Right ventricle myocardium inferior (tissue), 1 donor: ENCODE measurements at places on chromosomes 4 and X. TPM values are rescaled to one million over a fixed set of nuclear protein-coding genes. Genes with fewer than 3 reads are reported as not detected.

CT47A1 gene
- not detected for total RNA-seq

PHEX gene
- total RNA-seq = 0.08 TPM

DNA sequence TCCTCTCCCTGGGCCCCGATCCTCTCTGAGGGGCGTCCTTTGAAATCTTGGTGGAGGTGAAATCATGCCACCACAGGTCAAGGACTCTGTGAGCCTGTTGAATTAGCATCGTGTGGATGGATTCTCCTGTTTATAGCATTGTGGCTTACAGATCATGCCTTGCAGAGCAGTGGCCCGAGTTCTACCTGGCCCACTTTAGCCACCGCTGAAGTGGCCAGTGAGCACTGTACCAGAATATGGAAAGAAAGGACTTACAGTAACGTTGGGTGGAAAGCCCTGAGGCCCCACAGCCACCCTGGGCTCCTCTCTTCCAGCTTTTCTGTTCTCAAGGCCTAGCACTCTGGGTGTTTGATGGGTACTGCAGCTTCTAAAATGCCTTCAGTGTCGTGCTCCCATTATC lies 35.3 kb downstream of the NPFFR2 start:
- no peak for DNase-seq

DNA sequence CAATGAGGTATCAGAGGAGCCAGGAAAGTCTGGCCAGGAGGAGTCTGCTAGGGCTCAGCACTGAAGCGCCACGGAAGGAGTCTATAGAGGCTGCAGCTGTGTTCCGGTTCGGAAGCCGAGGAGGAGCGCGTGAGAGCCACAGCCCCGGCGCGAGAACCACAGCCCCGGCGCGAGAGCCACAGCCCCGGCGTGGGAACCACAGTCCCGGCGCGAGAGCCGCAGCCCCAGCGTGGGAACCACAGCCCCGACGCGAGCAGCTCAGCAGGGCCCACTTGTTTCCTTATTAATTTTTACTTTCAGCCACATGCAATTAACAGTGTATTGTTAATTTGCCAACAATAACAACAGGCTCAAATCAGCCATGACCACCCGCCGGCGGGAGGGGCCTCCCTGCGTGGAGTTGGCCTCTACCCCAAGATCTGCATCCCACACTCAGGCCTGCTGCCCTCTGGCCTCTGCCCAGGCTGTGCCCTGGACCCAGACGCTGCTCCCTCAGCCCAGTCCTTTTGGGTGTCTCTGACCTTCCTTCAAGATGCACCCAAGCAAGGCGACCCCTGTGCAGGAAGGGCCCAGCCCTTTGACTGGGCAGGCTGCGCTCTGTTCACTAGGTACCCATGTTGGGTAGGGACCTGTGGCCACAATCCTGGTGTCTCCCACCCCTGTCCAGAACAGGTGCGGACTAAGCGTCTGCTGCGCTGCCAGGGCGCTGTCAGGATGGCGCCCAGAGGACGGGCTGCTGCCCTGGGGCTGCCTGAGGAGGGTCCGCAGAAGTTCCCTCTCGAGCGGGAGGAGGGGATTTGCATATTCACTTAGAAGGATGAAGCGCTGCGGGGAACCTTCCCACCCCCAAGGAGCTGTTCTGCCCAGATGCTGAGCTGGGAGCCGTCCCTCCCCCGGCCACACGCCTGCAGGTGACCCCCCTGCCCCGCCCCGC lies 113.8 kb downstream of the ADRA2C start:
- DNase-seq = no peak

DNA sequence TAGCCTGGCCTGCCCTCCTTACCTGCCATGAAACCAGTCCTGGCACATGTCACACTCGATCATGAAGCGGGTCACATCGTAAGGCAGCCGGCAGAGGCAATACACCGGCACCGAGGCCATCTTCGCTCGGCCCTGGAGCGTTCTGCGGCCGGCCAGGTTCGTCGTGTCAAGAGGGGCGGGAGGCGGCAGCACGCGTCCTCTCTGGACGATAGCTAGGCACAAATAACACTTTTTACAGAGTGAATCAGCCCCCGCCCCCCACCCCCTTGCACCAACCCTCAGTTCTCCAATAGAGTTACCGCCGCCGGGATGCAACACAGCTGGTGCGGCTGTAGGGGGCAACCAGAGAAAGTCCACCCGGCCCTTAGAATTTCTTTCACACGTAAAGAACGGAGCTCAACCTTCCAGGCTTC lies 1.7 kb downstream of the PHF8 start:
- DNase-seq = no peak
